ENCODE measurements at places on chromosomes 11 and 22. TPM values are rescaled to one million over a fixed set of nuclear protein-coding genes. Genes with fewer than 3 reads are reported as not detected.

The LMNTD2 gene
- 19.1 TPM for total RNA-seq

DNA sequence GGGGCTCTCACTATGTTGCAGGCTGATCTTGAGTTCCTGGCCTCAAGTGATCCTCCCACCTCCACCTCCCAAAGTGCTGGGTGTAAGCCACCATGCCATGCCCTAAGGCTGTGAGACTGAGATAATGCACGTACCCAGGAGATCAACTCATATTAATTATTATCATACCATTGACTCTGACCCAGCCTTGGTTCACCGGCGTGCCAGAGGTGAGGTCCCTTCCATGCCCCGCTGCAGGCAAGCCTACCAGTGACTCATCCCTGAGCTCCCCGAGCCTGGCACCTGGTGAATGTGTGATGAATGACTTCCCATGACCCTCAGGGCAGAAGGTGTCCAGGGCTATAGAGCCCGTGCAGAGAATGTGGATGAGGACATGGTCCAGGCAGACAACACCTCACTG is 12.1 kb downstream of the GAL3ST1 start:
- no peak for DNase-seq

- no peak for DNase-seq
Measured at GRCh38 chr11:19252394-19253152, 11.8 kb upstream of the E2F8 start.

DNA sequence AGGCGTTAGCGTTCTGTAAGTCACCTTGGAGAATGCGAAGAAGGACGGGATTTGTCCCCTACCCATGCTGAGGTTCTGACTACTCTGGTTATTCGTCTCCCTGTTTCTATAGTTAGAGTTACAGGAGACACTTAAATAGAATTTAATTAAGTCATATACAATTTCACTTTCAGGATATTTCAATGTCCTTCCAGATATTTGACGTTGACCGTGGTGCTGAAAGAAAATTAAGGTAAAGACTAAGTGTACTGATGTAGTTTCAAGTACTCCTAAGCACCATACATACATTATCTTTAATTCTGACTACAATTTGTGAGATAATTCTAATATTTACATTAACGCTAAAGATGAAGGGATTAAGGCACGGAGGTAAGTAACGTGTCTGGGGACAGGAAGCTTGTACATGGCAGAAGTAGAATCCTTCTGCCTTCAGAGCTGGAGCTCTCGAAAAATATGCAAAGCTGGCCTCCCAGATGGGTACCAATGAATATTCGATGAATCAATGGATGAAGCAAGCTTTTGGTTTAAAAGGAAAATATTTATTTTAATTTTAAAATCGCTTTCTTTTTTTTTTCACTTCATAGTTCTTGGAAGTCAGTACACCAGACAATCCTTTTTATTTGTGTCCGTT is 539 bp upstream of the SLC36A4 start:
- no peak for DNase-seq

DNA sequence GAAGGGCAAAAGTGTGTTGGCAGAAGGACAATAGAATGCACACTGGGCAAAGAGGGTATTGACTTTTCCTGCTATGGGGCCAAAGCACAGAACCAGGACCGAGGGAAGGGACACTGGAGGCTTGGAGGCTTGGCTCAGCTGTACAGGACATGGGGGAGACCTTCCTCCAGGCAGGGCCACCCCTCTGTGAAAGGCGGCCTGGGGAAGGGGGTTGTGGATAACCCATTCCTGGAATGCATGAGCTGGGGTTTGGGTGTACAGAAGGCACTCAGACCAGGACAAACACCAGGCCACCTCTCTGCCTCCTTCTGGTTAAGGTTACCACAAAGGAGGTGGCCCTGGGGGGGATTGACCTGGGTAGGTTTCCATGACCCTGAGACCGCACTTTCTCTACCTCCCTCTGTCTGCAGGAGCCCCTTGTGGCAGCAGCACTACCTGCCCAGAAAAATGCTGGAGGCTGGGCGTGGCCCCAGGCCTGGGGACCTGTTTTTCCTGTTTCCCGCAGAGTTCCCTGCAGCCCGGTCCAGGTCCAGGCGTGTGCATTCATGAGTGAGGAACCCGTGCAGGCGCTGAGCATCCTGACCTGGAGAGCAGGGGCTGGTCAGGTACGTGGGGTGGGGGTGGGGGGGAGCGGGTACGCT is 9.6 kb downstream of the P2RY2 start:
- peak; percentile 83 for DNase-seq

GRCh38 chr22:49503896-49504521 is 323.7 kb downstream of the BRD1 start:
- DNase-seq = no peak

DNA sequence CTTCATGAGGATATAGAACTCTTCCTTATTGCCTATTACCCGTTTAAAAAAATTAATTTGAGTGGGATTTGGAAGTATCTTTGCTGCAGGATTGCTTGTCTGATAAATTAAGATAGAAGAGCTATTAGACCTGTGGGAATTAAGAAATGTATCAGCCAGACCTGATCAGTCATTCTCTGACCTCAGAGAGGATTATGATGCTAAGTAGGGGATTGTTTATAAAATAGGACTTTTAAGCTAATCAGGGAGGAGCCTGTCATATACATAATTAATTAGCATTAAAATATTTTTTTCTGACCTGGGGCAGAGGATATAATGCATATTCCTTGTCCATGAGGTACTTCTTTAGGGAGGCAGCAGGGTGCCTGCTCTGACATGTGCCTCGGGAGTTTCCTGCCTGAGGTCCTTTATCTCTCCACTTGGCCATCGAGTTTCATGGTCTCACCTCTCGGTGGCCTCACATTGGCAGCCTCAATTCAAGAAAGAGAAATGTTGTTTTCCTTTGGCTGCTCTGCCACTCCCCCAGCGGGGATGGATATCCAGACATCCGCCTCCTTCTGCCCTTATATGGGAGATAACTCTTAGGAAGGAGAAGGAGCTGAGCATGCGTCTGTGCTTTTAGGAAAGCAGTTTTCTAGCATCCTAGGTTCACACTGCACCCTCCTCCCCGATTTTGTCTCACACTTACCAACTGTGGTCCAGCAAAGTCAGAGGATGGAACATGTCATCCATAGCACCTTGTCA is 41.1 kb downstream of the DIXDC1 start:
- DNase-seq = peak; percentile 38

Data from mucosa of descending colon (tissue), 3 donors.